ENCODE measurements at places on chromosomes 5 and 9. TPM values are rescaled to one million over a fixed set of nuclear protein-coding genes. Genes with fewer than 3 reads are reported as not detected.

DNA sequence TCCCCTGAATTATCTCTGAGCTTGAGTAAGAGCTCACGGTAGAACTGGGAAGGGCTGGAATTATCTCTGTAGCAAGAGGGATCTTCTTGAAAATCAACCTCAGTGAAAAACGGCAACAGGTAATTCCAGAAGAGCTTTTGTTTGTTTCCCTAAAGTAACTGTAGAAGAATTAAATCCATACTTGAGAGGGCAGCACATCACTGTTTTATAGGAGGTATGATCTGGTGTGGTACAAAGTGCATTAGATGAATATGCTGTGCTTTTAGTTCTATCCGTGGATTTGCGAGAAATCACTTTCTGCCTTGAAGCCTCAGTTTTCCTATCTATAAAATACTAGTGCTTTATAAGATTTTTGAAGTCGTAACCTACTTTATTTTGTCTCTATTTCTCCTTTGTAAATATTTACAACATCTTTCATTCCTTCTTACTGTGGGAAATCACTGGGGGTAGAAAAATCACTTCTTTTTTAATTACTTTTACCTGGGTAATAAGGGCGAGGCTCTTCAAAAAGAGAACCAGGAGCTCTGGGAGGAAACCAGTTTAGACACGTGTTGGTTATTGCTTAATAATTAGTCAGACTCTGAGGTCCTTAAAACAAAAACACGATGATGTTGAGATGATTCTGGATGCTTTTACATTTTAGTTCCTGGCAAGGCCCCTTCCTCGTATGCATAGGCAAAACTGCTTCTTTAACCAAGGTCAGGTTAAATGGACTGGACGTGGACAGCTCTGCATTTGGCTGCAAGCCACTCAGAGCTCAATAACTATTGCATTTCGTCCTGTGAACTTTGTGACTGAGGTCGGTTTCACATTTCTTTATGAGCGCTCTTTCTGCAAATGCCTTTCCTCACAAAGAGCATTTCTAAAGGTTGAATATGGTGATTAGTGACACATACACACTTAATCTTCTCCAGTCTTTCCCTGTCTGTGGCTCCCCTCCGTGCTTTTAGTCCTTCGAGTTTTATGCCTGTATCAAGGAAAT is 376.1 kb downstream of the BRINP1 start:
- no peak for DNase-seq

Gene GEMIN5
- total RNA-seq = 27.2 TPM

DNA sequence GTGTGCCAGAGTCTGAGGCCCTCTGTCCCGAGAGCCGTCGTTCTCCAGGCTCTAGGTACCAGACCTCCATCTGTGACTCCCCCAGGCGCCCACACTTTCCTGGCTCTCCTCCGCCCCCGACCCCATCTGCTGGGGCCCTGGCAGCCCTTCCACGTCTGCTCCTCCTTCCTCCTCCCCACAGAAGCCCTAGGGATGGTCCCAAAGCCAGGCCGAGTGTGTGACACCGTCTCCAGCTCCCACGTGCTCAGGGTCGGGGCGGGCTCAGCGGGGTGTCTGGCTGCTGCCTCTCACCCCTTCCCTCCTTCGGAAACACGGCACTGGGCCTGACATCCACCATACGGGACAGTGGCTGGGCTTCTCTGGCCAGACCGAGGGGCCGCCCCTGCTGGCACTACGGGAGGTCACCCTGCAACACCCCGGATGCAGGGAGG is 20.5 kb upstream of the SLC6A19 start:
- DNase-seq = no peak

Gene GCNT1
- 17.2 TPM for total RNA-seq

DNA sequence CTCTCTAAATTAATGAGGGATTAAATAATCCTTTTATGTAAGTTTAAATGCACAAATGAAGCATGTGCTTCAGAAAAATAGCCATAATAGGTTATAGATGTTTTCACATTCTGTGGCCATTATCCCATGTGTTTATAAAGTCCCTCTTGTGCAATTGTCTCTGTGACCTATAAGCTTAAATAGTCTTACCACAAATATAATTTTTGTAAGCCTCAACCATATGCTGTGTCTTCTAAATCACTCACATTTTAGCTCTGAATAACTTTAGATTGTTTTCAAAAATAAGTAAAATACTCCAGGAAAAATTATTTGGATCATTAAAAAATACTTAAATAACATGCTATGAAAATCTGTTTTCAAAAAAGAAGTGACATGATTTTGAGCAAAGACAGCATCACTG is 1894.7 kb downstream of the MAT2B start:
- no peak for DNase-seq

Gene ST8SIA4
- 1.3 TPM for total RNA-seq

DNA sequence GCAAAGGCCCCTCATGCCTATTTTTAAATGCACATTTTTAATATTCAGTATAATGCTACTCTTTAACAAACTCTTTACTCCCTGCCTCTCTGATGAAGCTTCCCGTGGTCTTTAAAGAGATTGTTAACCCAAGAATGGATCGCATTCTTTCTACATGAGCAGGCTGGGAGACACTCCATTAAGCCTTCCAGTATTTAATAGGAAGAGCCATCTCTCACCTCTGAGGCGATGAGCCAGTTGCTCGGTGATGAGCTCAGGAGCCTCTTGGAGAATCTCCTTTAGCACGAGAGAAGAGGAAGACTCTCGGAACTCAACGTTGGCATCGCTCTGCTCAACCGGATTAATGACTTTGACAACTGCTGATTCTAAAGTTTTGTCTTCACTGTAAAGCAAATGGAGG is 59.6 kb downstream of the PRUNE2 start:
- no peak for DNase-seq

DNA sequence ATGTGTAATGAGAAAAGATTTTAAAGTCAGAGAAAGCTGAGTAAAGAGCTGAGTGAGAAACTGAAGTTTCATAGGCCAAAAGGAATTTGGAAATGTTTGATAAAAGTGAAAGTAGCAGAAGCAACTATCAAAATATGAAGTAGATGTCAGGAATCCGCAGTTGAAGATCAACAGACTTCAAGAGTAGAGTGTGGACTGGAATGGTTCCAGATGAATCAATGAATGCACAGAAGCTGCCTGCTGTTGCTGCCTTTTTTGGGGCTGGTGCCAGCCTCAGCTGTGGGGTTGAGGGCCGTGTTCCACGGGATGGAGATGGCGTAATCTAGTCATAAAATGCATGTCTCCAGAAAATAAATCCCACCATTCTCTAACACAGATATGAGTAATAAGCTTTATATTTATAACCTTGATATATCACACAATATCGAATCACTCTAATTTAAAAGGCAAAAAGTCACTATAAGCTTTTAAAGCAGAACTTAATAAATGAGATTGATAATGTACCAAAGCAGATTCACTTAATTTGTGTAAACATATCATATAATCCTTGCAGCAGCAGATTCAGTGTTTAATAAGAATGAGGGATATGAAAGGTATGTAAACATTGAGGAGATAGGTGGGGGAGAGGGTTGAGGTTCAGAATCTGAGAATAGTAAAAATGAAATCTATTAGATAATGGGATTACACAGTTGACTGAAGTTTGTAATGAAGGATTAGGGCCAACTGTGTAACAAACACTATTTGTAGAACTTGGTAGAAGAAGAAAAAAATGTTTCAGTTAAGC is 652.3 kb upstream of the FTMT start:
- DNase-seq = no peak

DNA sequence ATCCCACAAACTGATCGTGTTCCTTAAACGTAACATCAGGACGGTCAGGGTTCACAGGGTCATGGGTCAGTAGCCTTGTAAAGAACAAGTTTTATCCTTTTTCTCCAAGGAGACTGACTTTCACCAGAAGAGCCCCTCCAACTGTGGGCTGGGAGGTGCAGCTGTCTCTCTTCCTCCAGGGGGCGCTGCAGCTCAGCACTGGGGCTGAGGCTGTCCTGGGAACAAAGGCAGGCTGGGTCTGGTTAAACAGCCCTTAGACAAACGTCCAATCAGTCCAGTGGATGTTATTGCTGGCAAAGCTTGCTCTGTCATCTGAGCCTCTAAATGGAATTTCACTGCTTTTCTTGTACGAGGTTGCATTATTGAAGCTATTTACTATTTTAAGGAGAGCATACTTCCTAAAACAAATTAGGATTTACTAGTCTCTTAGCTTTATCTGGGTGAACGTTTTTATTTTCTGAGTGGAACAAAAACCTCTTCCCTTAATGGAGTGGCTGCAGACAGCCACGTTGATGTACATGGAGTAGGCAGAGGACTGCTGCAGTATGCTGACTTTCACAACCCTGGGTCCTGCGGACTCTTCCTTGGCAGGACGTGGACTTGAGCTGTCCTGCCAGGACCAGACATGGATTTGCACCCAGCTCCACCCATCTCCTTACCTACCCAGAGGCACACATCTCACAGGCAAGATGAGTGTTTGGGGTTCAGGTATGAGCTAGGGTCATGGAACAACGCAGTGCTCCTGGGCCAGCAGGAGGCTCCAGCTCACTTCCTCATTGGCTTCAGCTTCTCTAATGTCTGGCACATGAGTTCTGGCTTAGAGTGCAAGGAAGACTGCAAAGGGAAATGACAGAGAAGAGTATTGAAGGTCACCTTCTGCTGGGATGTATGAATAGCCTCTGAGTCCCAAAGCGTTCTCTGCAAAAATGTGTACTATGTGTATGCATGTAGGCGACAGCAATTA is 7.8 kb downstream of the EXOSC2 start:
- peak; percentile 89 for DNase-seq

- no peak for DNase-seq
These were observed 26.1 kb downstream of the POU5F2 start for GRCh38 chr5:93715327-93715726.

DNA sequence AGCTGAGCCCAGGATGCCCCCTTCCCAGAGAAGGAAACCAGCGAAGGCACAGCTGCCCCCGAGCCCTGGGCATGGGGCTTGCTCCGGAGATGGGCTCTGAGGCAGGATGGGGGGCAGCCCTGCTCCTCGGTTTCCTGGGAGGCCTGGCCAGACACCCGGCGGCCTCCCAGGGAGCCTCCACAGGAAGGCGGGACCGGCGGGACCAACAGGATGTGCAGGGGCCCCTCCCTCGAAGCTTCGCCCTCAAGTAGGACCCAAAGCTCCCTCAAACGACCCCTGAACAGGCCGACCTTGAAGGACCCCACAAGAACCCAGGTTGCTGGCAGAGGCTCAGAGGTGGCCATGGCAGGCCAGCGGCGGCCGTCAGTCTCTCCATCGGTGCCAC is 11.7 kb downstream of the EXD3 start:
- DNase-seq = no peak

- no peak for DNase-seq
These were observed 707 bp downstream of the RMND5B start for GRCh38 chr5:178131446-178131996.

Gene SLC6A18
- not detected for total RNA-seq

- DNase-seq = no peak
These were observed 30.5 kb downstream of the TSSK1B start for GRCh38 chr5:113404269-113404668.

GRCh38 chr5:180658774-180659564 is 9.6 kb upstream of the FLT4 start:
- DNase-seq = no peak

DNA sequence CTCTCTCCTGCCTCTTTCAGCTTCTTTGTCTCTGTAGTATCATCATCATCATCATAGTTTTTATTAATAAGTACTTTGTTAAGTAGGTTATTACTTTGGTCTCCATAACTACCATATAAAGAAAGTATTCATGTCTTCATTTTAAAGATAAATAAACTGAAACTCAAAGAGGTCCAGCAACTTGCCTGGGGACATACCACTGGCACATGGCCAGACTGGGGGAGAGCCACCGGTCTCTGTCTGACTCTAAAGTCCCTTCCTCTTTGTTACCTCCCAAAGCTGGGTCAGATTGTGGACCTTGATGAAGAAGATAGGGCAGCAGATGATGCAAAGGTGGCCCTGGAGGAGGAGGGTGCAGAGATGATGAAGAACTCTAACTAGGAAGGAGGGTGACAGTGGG is 8.5 kb downstream of the CDX1 start:
- DNase-seq = no peak

- no peak for DNase-seq
These were observed 110.4 kb downstream of the NFIB start for GRCh38 chr9:14203356-14204056.

- DNase-seq = peak; percentile 32
These were observed 743.9 kb upstream of the SEMA6A start for GRCh38 chr5:117318528-117318927.

DNA sequence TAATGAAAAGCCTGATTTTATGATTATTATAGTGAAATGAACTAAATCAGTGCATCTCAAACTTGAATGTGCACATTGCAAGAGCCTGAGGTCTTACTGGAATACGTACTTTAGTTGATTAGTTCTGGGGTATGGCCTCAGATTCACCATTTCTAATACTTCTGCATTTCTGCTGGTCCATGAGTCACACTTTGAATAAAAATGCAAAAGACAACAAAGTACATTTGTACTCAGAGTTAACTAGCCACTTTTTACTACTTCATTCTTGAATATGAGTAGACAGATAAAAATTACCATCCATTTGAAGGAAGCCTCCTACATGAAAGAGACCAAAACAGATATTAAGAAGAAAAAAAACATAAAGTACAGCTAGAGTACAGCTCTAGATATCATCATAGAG is 27.1 kb upstream of the PRR16 start:
- no peak for DNase-seq

GRCh38 chr5:178514851-178515418 is 75.3 kb downstream of the COL23A1 start:
- DNase-seq = no peak

DNA sequence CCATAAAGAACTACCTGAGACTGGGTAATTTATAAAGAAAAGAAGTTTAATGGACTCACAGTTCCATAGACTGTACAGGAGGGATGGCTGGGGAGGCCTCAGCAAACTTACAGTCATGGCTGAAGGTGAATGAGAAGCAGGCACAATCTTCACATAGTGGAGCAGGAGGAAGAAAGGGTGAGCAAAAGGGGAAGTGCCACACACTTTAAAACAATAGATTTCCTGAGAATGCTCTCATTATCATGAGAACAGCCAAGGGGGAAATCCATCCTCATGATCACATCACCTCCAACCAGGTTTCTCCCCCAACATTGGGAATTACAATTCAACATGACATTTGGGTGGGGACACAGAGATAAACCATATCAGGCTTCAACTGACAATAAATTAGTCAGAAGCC is 664.9 kb downstream of the TAF11L14 start:
- no peak for DNase-seq

Gene CDHR2
- total RNA-seq = 1.1 TPM

DNA sequence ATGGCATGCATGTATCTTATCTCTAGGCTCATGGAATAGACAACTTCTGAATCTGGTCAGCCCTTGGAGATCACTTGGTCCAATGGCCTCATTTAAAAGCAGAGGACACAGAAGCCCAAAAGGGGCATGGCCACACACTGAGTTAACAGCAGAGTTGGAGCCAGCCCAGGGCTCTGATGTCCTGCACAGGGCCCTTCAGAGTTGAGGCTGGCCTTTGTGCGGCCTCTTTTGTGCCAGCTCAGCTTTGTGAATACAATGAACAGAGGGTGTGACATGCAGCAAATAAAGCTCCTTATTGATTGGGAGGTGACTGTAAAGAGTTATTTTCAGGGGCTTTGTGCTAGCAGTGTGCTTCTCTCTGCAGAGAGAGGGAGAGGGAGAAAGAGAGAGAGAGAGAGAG is 150.1 kb upstream of the STK32A start:
- no peak for DNase-seq

GRCh38 chr5:143201589-143201988 is 201.9 kb downstream of the NR3C1 start:
- DNase-seq = no peak

Gene BHMT
- total RNA-seq = 1.1 TPM

- no peak for DNase-seq
These were observed 74.0 kb upstream of the SMIM23 start for GRCh38 chr5:171711571-171711970.

Gene EGFLAM
- total RNA-seq = 1.1 TPM

Gene DPM2
- 58.2 TPM for total RNA-seq

Data from WTC11 (cell line).